ENCODE measurements at places on chromosomes 6 and 20.

DNA sequence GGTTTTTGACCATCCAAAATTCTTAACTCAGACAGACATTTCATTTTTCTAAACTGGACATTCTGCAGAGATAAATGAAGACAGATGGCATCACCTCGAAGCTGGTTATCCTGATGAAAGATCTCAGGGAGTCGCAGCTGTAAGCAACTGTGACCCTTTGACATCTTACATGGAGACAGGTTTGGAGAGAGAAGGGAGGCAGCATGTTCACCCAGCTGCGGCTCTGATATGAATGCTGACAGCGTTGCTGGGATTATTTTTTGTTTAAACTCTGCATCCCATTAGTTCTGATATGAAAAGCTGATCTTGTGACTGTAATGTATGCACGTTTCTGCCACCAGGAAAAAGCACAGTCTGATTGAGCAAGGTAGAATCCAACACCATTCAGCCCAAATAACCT, 89.4 kb downstream of the C6orf118 start:
- DNase-seq: no peak

- no peak for DNase-seq
These were observed 673 bp downstream of the CST7 start for GRCh38 chr20:24949756-24950127.

- DNase-seq: no peak
These were observed 167.4 kb downstream of the ZMYND8 start for GRCh38 chr20:47189060-47189459.

- no peak for DNase-seq
These were observed 495.2 kb downstream of the RFPL4B start for GRCh38 chr6:112842330-112842685.

GRCh38 chr20:36402708-36403107, 96.6 kb downstream of the DLGAP4 start:
- no peak for DNase-seq

DNA sequence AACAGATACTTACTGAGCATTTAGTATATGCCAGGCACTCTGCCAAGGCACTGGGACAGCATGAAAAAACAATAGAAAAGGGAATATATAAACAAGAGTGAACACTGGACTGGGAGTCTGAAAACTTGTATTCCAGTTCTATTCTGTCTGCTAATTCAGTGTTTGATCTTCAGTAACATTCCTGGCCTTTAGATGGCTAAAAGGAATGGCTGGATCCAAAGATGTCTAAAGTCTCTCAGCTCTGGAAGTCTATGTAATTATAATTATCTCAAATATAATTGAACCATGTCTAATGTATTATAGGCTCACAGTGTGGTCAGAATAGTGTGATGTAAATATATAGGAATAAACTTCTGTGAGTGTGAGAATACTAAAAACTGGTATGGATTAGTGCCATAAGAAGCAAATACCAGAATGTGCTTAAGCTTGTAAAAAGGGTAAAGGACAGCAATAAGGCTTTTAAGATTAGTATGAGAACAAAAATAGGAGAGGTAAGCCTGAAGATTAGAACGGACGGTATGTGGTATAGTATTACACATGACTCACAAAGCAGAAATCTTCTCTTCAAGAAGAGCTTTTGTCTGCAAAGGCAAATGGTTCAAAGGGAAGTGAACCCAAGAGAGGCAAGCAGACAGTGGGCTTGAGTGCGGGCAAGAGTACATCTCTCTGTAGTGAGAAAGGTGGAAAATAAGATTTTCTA, 68.5 kb downstream of the TMEM200A start:
- DNase-seq: no peak

GRCh38 chr6:21605166-21605565, 11.6 kb downstream of the SOX4 start:
- no peak for DNase-seq

DNA sequence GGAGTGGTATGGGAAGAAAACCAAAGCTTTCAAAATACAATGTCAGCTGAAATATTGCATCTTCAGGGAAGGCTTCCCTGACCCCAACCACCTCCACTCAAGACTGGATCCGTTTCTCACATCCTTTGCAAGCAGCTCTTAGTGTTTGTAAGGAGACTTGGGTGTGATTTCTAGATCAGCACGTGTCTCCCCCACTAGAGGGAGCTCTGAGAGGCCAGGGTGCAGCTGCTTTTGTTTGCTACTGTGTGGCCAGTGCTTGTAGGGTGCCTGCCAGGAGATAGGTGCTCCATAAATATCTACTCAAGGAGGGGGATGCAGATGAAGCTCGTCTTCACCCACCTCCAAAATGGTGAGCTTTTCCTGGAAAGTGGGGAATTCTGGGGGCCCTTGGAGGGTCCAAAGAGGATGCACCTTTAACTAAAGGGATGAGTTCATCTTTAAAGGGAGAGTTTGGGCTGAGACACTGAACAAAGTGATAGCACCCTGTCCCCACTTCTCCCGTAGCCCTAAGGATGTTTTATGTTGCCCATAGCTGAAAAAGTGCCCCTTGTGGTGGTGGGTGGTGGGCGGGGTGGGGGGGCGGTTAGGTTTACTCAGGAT, 52.6 kb upstream of the MAFB start:
- DNase-seq: no peak

GRCh38 chr6:67880939-67881705, 754.0 kb upstream of the ADGRB3 start:
- DNase-seq: no peak

DNA sequence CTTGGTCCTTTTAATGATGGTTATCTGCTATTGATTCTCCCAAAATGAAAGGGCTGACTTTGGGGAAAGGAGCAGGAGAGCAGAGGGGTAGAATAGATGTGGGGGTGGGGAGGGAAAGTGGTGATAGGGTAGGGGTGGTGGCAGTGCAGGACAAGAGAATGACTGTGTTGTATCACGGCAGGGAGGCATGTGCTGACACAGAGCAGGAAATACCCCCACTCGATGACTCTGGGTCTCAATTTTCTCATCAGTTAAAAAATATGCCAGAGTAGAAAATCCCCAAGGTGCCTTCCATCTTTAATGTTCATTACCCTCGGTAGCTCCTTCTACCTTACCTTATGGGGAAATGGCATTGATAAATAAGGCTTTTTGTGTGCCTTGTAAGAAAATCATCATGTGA, 79.0 kb upstream of the ATXN1 start:
- DNase-seq: no peak

DNA sequence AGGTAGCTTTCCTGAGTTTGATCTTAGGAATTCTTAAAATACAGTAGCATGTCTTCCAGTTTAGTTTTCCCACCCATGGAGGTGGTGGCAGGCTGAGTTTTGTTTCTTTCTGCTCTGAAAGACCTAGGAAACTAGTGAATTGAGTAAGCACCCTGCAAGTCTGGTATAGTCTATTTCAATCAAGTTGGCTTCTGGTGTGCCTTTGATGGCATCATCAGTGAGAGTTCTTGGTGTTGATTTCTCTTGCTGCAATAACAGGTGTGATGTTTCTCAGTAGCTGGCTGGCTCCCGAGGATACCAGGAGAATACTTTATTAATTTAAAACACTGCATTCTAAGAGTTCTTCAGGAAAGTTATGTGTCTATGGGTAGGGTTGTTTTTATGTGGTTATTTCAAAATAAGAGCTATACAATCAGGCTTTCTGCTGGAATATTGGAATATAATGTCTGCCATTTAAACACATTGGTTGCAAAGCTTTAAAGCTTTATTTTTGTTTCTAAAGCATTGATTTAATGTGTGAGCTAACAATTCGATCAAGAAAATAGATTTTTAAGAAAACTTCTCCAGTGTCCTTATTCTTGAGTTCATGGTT, 19.0 kb downstream of the VAPB start:
- no peak for DNase-seq

DNA sequence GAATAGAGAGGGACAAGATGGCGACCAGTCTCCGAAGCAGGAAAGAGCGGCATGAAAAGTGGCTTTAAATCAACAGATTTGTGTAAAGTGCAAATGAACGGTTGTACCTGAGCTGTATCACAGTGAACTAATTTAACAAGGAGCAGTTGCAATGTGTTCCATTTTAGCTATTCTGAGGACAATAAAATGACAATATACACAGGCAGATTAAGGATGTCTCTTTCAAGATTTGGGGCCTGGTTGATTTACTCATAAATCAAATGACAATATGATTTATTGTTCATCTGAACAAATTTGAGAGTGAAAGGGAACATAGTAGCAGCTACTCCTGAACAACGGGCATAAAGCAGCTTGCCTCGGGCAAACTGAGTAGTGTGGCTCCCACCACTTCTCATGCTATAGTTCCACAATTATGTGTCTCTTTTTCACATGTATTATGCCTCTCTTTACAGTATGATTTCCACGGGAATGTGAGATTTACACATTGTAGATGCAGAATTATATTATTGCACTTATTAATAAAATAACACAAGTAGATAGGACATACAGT, 204.1 kb upstream of the AGPAT4 start:
- DNase-seq: no peak

- DNase-seq: no peak
These were observed 3.6 kb upstream of the MANBAL start for GRCh38 chr20:37285664-37286374.

- no peak for DNase-seq
These were observed 595.7 kb downstream of the TFAP2B start for GRCh38 chr6:51414361-51414760.

DNA sequence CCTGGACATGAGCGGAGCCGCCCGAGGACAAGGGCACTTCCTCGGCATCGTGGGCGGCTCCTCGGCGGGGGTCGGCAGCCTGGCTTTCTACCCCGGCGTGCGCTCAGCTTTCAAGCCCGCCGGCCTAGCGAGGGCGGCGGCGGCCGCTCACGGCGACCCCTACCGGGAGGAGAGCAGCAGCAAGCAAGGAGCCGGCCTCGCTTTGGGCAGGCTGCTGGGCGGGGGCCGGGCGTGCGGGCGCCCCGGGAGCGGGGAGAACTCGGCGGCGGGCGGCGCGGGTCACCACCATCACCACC, 6.7 kb downstream of the PRDM13 start:
- DNase-seq: no peak

GRCh38 chr20:24943731-24944130, 5.3 kb upstream of the CST7 start:
- DNase-seq: no peak

- DNase-seq: no peak
These were observed 171.8 kb downstream of the BCAS1 start for GRCh38 chr20:53898556-53898931.

- no peak for DNase-seq
These were observed 75.4 kb downstream of the RPP40 start for GRCh38 chr6:4928426-4928825.

- no peak for DNase-seq
These were observed 192.2 kb upstream of the TAB2 start for GRCh38 chr6:149125309-149125708.

DNA sequence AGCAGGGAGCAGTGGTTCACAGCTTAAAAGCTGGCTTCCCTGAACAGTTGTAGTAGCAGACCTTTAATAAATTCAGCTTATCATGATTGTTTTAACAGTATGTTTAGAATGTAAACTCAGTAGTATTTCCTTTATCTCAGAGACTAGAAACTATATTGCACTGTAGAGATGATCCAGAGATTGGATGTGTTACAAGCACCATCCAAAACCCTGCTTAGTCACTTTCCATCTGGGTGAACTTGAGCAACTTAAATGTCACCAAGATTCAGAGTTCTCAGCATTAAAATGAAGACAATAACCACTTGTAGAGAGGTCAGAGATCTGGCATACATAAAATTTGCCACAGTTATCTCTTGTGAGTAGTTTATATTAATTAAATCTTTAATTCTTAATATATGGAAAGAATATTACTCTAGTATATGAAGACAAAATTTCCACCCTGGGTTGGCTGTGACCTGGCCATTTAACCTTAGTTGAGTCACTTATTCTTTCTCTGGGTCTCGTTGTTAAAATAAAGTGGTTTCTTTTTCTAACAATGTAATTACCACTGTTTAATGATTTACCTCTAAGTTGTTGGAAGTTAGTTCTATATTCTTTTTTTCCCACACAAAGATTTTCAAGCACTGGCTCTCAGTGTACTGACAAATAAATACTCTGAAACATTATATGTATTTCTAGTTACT, 239.2 kb upstream of the FKBP1C start:
- no peak for DNase-seq

DNA sequence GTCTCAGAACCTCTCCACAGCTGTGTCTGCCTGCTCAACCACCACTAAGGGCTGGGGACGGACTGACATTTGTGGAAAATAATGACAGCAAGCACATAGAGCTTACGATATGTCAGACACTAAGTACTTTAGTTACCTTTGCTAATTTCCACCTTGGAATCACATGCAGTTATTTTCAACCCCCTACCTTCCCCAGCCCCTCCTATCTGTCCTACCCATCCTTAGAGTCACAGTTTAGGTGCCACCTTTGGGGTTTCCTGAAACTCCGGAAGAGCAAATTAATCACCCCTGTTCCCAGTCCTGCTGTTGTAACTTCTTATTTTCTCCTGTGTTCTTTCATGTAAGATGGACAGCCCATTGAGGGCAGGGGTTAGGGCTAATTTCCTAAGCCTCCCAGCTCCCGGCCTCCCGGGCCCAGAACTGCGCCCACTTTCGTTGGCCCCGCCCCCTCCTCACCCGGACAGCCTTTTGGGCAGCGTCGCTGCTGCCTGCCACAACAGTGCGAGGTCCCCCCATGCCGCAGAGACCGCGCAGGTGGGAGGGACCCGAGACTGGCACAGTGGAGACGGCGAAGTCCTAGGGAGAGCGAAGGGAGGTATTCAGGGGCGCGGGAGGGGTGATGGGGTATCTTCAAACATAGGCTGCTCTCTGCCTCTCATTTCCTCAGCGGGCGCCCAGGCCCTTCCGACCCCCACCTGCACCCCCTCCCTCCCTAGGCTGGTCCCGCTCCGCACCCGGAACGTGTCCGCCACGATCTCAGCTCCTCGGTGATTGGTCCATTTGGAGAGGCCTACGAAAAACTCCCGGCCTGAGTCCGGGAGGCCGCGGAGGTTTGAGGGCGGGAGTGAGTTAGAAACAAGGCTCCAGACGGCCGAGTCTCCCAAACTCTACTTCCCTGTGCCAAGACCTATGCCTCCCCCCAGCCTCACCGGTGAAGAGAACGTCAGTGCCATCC, 1.1 kb downstream of the DDAH2 start:
- DNase-seq: no peak

- DNase-seq: no peak
These were observed 96.0 kb downstream of the INSM1 start for GRCh38 chr20:20463933-20464374.

DNA sequence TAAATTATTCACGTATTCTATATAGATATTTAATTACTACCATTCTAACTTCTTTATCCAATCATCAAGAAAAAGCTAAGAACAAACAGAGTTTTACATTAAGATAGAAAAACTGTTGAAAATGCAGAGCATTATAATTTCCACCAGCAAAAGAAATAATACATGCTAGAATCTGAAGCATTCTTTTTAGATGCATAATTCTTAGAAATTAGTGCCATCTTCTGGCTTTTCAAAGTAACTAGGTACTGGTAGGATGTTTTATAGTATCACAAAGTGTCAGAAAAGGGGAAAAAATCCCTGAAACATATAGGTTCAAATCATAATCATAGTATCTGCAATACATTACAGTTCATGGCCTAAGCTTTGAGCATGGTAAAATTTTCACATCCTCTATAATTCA, 178.9 kb downstream of the PHF3 start:
- no peak for DNase-seq

DNA sequence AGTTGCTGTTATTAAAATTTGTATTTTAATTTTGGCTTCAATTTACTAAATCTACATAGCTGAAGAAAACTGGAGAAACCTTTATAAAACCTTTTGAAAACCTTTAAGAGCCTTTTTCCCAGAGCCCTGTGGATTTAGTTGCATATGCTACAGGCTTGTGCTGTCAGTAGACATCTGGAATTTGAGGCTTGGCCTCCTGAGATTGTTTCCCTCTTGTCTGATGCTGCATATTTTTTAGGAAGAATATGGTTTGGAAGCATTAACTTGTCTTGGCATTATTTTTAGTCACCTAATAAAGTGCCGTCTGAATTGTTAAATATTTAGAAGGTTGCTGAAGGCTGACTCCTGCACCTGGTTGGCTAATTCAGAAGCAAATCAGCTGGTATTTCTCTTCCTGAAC, 369.4 kb downstream of the UTRN start:
- no peak for DNase-seq

All from stimulated activated CD8-positive, alpha-beta memory T cell treated with anti-CD3 and anti-CD28 coated beads, Interleukin-4, amount 100 ng/mL, for 4 hours (primary cell).